ENCODE measurements at places on chromosomes 4 and X.
A peak's percentile ranks its signal among the peaks of the same experiment; 100 is the strongest.

DNA sequence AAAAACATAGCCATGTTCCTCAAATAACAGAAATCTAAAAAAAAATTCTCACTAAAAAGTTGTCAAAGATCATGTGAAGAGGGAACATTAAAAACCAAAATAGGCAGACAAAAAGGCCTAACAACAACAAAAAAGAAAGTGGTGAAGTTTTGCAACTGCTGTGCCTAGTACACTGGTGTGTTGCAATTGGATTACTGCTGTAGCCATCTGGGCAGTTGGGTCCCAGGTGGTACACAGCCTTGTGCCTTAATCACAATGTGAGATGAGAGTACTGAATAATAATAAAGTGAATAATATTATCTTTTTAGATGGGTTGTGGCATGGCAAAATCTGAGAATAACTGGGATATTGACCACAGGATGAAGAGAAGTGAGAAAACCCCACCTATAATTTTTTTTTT lies 12.0 kb downstream of the C4orf54 start:
- DNase-seq: no peak

DNA sequence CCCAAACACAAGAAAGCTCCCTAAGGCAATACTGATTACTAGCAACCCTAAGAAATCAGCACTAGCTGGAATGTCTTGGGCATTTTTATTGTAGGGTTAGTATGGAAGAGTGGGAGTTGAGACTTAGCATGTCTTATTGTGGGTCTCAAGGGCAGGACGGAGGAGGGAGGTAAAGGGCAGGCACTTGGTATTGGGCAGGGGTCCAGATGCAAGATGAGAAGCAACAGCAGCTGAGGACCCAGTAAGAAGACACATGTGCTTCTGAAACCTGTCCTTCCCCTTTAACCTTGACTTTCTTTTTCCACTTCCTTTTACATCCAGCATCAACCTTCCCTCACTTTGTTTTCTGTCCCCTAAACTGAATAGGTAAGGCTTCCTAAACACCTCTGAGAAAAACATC lies 37.4 kb downstream of the LARP7 start:
- DNase-seq: no peak

GRCh38 chr4:32569861-32570260 lies 1849.7 kb downstream of the PCDH7 start:
- DNase-seq: no peak

- DNase-seq: no peak
These were observed 166.8 kb downstream of the BTC start for GRCh38 chr4:74627504-74627903.

DNA sequence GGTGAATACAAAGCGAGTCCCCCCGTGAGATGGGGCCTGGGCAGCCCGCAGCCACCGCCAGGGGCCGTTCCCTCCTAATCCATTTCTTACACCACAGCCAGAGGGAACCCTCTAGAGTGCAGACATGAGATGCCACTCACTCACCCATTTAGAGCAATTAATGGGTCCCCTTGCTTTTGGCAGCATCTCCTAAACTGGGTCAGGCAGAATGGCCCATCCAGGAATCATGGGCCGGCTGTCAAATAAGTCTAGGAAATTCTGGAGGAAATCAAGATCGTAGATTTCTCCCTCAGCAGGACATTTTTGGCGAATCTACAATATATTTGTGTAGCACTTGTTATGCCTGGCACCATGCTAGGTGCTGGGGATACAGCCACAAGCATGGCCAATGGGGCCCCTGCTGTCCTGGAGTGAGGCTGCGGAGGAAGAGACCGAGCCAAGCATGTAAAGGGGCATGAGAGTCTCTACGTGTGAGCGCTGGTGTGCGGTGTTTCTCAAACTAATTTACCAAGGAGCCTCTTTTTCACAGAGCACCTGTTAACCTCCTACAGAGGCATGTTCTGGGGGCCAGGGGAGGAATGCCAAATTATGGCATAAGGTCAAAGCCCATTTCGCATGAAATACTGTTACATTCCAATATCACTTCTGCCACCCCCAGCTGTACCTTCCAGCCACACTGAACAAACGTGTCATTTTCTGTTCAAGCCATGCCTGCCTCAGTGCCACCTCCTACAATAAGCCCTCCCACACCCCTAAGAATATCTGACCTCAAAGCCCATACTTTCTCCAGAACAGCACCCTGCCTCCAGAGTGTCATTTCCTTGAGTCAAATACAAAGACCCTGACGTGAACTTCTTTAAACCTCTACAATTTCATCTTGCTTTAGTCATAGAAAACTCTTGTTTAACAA lies 28.1 kb upstream of the JAKMIP1 start:
- DNase-seq: no peak

DNA sequence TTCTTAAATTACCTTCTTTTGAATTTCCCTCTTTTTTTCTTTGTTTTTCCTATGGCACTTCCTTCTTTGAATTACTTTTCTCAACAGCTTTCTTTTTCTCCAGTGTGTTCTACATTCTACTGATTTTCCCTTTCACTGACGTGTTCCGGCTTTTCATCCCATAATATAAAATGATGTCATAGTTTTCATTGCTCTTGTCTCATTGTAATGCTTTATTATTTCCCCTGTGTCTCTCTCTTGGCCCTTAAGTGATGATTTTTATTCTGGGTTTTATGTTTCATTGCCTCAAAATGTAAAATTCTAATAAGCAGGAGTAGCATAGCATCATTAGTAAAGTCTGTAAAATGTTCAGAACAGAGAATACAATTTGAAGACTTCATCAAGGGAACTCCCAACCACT lies 299.3 kb downstream of the KCTD8 start:
- DNase-seq: no peak

DNA sequence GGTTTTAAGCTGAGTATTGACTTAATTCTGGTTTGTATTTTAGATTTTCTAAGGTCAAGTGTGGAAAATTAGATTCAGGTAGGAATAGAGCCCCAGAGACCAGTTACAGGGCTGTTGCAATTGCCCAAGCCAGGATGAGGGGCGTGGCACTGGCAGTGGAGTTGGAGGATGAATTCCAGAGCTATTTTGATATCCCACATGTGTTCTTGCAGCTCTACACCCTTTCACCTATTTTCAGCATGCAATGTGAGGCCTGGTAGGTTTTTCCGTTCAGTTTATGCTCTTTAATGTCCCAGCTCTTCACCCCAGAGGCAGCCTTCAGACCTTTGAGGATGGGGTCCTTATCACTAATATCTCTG lies 17.9 kb upstream of the OGT start:
- no peak for DNase-seq

DNA sequence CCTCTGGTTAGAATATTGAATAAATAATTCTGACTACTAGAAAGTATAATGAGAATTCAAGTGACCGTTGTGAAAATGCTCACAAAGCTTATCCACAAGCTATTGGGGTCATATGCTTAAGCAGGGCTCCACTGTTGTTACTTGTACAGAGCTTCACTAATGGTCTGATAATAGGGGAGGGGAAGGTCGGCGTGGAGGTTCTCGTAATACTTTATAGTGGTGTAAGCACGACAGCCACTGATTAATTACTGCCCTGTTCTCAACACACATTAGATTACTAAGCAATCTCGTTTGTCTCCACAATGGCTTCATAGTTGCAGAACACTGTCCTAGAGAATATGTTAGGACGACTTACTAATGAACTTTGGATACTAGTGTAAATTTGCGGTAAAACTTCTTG lies 11.6 kb downstream of the UNC5C start:
- DNase-seq: no peak

- DNase-seq: no peak
These were observed 176.2 kb upstream of the CENPE start for GRCh38 chr4:103374306-103374705.

DNA sequence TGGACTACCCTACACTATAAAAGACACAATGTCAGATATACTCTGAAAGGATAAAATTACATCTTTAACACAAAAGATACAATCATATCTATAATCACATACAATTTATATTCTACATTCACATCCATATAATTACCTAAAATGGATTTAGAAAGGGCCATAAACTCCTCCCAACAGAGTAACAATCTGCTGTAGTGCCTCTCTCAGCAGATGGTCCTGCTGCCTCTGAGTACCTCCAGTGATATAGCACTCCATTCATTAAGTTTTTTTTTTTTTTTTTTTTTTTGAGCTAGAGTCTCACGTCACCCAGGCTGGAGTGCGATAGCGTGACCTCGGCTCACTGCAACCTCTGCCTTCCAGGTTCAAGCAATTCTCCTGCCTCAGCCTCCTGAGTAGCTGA lies 7.4 kb downstream of the ANKRD37 start:
- no peak for DNase-seq

- DNase-seq: no peak
These were observed 5.6 kb downstream of the PRDM5 start for GRCh38 chr4:120916937-120917336.

GRCh38 chr4:82038936-82039335 lies 334.9 kb downstream of the HNRNPD start:
- DNase-seq: no peak

DNA sequence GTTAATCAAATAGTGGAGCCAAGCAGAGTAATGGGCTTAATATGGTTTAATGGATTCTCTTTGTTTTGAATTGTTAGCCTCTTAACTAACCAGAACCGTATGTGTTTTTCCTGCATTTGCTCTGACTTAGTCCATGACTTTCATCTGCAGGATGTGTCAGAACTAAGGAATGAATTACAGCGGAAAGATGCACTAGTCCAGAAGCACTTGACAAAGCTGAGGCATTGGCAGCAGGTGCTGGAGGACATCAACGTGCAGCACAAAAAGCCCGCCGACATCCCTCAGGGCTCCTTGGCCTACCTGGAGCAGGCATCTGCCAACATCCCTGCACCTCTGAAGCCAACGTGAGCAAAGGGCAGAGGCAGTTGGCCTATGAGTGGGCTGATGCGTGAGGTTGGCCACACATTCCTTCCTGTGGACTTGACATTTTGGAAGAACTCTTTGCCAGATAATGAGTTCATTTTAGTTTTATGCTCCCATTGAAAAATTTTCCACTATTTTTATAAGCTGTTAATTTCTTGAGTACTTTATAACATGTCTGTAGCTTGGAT lies 9.1 kb downstream of the MED28 start:
- no peak for DNase-seq

DNA sequence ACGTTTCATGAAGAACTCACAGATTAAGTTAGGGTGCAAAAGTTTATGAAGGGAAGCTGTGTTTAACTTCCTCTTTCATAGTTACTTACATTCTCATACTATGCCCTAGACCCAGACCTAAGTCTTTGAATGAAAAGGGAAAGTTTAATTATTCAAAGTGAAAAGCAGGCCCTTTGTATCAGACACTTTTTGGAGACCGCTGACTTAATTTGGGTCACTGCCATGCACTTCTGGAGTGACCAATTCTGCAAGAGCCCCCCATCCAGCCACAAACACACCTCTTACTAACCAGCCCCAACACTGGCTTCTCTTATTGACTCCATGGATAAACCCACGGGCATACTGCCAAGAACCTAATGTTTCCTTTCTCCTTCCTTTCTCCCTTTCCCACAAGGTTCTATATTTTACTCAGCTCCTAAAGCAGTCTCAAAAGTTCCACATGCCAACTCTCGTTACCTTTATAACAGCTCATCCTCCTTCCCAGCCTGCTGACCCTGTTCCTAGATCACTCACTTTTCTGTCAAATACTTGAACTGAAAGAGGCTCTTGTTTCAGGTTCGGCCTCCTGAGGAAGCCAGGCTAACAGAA lies 34.5 kb downstream of the ABCE1 start:
- DNase-seq: peak; percentile 43

DNA sequence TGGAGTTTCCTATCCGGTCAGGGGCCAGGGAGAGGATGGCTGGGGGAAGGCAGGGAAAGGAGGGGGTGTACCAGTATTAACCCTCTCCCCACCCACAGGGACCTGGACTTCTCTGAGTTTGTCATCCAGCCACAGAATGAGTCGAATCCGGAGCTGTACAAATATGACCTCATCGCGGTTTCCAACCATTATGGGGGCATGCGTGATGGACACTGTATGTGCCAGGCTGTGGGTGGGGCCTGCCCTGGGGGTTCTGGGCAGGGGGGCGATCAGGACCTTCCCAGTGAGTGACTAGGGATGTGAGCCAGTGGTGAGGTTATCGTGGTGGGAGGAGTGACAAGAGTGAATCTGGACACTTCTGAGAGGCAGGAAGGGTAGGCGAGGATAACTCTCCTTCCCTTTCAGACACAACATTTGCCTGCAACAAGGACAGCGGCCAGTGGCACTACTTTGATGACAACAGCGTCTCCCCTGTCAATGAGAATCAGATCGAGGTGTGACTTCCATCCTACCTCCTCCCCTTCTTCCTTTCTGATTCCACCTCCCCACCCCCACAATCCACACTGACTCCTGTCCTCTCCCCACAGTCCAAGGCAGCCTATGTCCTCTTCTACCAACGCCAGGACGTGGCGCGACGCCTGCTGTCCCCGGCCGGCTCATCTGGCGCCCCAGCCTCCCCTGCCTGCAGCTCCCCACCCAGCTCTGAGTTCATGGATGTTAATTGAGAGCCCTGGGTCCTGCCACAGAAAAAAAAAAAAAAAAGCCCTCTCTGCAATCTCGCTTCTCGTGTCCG lies 14.6 kb downstream of the USP11 start:
- DNase-seq: no peak

- DNase-seq: no peak
These were observed 814 bp upstream of the MMAA start for GRCh38 chr4:145618210-145618931.

GRCh38 chrX:19152762-19153161 lies 30.5 kb upstream of the ADGRG2 start:
- no peak for DNase-seq

DNA sequence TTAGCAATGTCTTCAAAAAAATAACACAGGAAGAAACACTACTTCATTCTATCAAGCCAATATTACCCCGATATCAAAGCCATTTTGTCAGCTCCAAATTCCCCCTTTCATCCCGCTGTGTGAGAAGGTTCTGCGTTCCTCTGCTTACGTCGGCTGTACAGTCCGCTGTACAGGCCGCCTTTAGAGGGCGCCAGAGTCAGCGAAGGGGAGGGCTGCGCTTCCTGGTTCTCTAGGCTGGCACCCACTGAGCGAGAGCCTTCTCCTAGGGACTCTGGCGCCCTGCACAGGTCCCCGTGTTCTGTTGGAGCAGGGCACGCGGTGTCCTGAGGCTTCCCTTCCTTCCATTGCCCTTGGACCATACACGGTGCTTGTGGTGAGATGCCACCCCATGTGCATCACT lies 25.3 kb upstream of the CT45A1 start:
- no peak for DNase-seq

DNA sequence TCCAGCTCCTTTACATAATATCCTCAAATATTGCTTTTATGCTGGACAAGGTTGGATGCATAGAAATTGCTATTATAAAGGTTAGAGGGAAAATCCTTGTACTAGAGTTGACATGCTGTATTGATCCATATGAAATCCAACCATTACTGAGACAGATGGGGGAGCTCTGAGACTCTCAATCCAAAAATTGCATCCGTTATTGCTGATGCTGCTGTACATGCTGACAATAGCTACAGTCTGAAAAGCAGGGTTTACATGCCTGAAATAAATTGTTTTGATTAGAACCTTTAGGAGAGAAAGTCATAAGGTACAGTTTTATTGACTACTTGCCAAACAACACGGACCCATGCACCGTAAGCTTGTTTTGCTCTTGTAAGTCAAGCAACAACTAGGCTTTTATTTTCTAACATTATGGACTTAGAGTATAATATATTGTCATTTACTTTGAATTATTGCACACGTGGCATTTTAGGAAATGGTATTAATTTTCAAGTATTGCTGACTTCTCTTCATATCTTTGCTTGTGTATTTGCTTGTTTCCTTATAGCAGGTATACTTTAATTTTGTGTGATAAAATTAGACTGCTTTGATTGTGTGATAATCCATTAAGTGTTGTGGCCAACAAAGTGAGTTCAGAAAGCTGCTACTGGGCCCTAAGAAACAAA lies 1365.2 kb downstream of the STIM2 start:
- DNase-seq: peak; percentile 73

GRCh38 chr4:17512973-17513665 lies 1.2 kb upstream of the QDPR start:
- DNase-seq: no peak

GRCh38 chr4:189117426-189117825 lies 823.2 kb upstream of the FRG1 start:
- no peak for DNase-seq
